ENCODE measurements at places on chromosomes 1 and 21.

DNA sequence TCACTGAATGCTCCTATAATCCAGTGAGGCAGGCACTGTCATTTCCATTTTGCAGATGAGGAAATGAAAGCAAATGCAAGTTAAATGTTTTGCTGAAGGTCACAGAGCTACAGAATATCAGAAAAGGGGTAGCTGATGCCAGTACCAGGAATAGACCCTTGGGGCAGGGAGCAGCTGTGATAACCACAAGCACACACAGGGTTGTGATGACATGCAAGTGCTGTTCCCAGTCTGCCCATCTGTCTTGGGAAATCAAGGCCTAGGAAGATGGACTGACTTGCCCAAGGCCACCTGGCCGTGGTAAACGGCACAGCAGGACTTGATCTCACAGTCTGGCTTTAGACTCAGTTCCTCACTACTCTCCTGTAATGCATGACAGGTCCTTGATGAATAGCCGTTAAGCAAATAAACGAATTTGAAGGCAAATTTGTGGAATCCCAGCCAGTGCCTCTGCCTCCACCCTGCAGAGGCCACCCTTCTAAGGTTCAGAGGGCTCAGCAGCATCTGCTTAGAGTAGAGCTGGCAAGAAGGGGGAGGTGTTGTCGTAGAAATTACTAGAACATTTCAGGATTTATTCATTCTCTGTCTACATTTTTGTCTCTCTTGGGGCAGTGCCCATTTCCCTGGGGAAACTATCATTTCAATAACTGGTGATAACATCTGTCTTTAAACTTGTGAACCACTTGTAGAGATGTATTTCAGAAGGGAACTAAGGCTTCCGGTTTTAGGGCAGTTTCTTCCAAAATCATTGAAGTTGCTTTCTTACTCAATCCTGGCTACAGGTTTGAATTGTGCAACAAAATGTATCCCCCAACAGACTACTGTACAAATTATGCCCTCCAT lies 53.2 kb upstream of the MRPS6 start:
- DNase-seq: peak; percentile 47

DNA sequence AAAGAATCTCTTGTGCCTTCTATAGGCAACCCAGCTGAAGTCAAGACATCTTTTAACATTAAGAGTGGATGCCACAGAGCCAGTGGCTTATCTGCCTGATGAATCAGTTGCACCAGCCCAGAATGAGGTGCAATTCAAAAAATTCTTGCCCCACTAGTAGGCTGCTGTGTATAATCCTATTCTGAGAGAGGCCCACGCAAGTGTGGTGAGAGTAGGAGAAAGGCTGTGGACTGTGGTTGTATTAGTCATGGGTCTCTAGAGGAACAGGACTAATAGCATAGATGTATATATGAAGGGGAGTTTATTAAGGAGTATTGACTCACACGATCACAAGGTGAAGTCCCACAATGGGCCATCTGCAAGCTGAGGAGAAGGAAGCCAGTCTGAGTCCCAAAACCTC lies 216.4 kb downstream of the LTN1 start:
- no peak for DNase-seq

DNA sequence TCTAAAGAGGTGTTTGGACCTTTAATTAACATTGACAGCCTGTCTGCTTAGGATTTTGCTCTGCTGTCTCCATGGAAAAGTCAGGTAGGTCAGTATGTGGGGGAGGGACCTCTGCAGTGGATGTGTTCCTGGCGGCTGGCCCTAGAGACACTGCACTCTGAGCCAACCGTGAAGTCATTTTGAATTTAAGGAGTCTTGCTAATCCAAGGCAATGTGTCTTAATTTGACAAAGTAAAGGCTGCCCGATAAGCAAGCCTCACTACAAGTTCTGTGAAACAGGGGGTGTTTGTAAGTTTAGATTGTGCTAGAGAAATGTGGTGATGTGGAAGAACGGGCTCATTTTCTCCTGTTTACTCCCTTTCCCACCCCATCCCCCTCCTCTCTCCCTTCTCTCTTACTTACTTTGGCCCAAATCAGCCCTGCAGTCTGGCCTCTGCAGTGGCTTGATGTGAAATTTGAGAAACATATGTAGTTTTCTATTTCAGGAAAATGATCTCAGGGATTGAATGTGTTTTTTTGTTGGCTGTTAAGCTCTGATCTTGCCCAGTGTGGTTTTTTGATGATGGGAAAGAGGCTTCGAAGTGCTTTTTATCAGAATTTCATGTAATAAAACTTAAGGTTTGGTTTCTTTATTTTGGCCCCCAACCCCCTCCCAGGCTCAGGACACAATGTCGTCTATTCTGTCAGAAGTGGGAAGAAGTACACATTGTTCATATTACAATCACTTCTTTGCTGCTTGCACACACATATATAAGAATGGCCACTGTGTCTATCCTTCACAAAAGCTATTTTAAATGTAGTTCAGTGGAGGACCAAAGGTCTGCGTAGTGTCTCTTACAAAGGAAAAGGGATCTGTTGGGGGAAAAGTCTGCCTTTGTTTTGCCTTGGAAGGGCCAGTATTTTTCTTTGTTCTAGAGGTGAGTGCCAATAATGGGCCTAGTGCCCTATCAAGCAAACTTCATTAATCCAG lies 96.6 kb downstream of the FGGY start:
- no peak for DNase-seq

- DNase-seq: no peak
Measured at GRCh38 chr1:21263653-21264225, 26.5 kb downstream of the ECE1 start.

- DNase-seq: no peak
Measured at GRCh38 chr1:204283711-204284651, 70.2 kb upstream of the GOLT1A start.

DNA sequence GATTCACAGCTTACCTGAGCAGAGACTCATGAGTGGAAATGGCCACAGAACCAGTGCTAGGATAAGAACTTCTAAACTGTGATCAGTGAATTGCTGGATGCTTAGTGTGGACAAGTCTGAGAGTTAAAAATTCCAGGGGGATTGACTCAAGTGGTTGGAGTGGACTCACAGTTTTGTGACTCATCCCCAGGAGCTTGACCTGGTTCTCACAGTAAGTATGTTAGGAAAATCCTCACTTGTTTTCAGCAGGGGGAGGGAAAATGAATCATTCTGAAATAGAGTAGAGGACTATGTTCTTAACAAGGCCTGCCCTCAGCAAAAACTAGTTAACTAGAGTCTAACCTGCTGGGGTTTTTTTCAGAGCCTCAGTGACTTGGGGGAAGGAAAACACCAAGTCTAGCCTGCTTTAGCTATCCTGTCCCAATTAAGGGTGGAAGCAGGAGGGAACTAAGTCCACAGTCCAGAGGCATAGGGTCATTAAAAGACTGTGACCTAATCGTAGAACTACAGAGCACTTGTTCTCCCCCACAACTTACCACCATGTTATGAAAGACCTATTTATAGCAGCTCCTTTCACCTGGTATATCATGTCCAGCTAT lies 6.1 kb upstream of the CDC73 start:
- no peak for DNase-seq

GRCh38 chr1:32464716-32465577 lies at the start of gene ZBTB8B:
ZBTB8B (plus strand) TSS chr1:32465072; CDS start chr1:32470625, 5,553 bp downstream.
- DNase-seq: no peak

GRCh38 chr1:11013160-11013531 lies 692 bp downstream of the TARDBP start:
- DNase-seq: peak; percentile 49

DNA sequence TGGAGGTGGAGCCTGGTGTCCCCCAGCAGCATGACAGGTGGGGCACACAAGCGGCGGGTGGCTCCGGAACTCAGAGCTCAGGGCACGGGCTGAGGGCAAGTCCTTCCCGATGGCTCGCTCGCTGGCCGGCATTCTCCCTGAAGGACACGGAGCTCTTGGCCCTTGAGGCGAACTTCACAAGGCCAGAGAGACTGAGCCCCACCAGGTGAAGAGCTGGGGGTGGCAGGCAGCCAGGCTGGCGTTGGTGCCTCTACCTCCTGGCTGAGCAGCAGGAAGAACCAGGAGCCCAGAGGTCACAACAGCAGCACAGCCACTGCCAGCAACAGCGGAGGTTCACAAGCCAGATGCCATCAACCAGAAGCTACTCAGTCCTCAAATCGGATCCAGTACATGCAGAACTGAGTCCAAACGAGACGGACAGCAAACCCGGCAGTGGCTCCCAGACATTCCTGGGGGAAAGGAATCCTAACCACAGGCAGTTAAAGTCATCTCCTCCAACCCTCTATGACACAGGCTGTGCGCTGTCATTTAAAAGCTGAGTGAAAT lies 54.1 kb downstream of the NPHP4 start:
- DNase-seq: no peak

DNA sequence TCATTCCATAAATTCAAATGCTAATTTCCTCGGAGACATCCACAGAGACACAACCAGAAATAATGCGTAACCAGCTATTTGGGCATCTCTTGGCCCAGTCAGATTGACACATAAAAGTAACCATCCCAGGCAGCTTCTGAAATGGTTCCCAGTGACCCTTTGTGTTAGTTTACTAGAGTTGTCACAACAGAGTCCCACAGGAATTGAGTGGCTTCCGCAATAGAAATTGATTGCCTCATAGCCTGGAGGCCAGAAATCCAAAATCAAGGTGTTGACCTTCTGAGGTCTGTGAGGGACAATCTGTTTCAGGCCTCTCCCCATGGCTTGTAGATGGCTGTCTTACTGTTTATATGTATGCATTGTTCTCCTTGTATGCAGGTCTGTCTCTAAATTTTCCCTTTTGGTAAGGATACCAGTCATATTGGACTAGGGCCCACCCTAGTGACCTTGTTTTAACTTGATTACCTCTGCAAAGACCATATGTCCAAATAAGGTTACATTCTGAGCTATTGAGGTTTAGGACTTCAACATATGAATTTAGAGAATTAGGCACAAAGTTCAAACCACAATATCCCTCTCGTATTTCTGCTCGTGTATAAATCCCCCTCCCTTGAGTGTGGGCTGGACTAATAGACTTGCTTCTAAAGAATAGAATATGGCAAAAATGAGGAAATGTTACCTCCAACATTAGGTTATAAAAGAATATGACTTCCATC lies 78.2 kb upstream of the FGGY start:
- no peak for DNase-seq

GRCh38 chr1:18606443-18607288 lies 24.0 kb upstream of the PAX7 start:
- no peak for DNase-seq

GRCh38 chr1:221776495-221777301 lies 34.8 kb upstream of the DUSP10 start:
- DNase-seq: no peak

DNA sequence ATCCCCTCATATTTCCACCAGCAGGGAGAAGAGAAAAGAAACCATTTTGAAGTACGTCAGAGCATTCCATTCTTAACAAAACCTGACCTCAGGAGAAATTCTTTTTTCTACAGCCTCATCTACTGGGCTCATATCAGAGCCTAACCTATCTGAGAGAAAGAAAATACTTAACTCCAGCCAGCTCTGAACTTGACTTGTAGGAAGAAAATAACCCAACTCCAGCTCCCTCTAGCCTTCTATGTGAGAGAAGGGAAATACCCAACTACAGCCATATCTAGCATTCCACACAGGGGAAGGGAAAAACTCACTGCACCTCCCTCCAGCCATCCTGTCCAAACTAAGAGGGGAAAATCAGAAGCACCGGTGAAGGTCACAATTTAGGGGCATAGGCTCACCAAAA lies 57.7 kb downstream of the SPATA6 start:
- DNase-seq: no peak

DNA sequence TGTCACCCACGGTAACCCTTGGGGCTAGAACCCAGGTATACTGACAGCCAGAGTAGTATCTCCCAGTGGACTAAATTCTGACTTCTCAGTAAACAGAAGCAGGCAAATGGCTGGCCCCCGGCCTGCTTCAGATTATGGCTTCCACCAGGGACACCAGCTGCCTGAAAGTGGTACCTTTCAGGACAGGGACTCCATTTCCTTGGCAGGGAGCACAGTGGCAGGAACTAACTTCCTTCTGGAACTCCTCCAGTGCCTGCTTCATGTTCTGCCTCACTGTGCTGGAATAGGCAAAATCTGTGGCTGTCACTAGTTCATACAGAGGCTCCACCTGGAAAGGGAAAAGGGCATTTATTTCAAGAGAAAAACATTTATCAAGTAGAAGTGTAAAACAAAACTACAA lies 32.7 kb downstream of the C8B start:
- DNase-seq: no peak

- no peak for DNase-seq
Measured at GRCh38 chr21:36695671-36696389, 3.1 kb upstream of the SIM2 start.

- no peak for DNase-seq
Measured at GRCh38 chr1:211487082-211487481, 4.9 kb downstream of the RD3 start.

- peak; percentile 48 for DNase-seq
Measured at GRCh38 chr1:66350001-66350547, 183.9 kb upstream of the SGIP1 start.

GRCh38 chr1:208520438-208521099 lies 276.4 kb upstream of the PLXNA2 start:
- no peak for DNase-seq

DNA sequence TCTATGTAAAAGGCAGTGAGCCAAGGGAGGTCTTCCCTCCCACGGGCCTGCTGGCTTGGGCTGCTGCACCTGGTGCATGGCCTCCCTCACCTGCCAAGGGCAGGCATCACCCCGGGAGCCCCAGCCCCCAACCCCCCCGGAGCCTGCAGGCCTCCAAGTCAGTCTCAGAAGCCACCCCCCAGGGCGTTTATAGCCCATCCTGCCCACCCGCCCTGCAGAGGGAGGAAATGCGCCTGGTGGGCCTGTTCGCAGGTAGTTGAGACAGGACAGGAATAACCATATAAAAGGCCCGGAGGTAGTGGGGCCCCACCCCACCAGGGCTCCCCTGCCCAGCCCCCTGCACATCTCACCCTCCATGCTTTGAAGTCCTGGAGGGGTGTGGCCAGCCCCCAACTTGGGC lies 18.2 kb upstream of the ARF1 start:
- no peak for DNase-seq

DNA sequence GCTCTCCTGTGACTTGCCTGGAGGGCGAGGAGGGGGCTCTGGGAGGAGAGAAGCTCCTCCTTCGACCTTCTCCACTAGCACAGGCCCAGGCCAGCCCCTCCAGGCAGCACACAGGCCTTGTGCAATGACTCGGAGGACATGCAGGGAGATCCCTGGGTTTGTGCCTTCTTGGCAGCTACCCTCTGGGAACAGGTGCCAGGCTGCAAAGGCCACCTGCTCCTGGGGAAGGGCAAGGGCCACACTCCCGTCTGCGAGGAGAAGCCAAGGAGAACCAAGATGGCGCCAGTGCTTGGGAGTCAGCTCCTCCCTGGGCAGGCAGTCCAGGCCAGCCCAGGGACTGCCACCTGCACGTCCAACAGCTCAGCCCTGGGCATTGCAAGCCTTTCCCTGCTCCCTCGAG lies 15.3 kb downstream of the CASZ1 start:
- DNase-seq: no peak

DNA sequence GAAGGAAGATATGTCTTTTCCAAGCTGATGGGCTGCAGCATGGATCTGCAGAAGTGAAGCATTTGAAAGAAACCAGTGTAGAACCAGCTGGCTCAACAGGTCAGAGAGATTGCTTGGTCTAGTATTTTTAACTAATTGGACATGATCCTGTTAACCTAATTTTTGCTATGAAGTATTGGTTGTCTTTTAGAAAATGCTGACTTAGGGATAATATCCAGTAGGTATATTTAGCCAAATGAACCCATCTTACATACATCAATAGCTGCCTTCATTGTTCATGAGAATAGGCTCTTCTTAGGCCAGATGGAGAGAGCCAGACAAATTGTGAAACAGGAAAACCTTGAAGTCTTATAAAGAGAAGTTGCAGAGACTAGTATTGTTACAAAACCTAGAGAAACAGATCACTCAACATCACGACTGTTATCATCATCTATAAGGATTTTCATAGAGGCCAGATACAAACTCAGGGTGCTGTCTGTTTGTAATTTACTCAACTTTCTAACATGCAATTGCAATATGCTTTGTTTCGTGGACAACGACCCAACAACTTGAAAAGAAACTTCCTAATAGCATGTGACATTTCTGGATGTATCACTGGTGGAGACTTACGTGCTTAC lies 148.2 kb downstream of the DISC1 start:
- DNase-seq: peak; percentile 84
